ENCODE measurements at places on chromosomes 3 and 15. TPM values are rescaled to one million over a fixed set of nuclear protein-coding genes. Genes with fewer than 3 reads are reported as not detected.

- DNase-seq: peak; percentile 53
These were observed 24.0 kb upstream of the TLE3 start for GRCh38 chr15:70121624-70122302.

GRCh38 chr3:105233010-105233409 lies 133.7 kb upstream of the ALCAM start:
- no peak for DNase-seq

DNA sequence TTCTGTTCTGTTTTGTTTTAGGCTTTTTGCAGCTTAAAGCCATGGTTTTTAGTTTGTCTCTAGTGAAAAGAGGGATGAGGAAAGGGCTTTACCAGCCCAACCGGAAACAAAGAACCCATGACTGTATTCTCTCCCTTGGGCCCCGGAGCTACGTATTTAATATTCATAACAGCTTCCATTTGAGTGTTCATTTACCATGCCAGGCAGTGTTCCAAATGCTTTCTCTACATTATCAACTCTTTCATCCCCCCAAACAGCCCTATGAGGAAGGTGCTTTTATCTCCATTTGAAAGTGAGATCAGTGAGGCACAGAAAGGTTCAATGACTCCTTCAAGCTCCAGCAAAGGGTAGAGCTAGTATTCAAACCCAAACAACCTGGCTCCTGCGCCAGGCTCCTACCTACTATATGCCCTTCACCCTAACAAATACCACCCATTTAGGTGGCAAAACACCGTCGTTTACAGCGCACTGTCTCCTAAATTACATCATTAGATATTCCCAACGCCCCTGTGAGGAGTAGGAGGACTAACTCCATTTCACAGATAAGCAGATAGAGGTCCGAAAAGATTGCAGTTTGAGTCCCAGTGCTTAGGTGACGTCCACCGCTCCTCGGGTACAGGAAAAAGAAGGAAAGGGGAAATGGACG lies 27.9 kb downstream of the GTPBP8 start:
- no peak for DNase-seq

DNA sequence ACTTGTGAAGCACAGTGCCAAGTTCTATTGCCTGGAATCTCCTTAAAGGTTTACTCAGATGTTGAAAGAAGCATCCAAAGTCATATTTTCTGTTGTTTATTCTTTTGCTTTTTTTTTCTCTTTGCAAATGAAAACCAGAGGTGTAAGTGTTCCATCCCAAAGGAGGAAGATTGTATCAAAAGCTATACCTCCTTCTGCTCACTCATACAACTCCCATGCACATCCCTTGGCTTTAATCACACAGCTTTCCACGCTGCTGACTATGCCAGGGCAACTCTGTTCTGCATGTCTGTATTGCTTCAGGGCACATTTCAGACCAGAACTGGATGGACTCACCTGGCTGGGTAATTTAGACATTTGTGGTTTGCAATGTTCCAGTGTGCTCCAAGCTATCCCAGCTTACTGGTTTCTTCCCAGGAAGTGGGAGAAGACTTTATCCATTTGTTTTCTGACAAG lies 399.6 kb upstream of the TBL1XR1 start:
- no peak for DNase-seq

- DNase-seq: no peak
These were observed 85.3 kb downstream of the ASB7 start for GRCh38 chr15:100687582-100688141.

DNA sequence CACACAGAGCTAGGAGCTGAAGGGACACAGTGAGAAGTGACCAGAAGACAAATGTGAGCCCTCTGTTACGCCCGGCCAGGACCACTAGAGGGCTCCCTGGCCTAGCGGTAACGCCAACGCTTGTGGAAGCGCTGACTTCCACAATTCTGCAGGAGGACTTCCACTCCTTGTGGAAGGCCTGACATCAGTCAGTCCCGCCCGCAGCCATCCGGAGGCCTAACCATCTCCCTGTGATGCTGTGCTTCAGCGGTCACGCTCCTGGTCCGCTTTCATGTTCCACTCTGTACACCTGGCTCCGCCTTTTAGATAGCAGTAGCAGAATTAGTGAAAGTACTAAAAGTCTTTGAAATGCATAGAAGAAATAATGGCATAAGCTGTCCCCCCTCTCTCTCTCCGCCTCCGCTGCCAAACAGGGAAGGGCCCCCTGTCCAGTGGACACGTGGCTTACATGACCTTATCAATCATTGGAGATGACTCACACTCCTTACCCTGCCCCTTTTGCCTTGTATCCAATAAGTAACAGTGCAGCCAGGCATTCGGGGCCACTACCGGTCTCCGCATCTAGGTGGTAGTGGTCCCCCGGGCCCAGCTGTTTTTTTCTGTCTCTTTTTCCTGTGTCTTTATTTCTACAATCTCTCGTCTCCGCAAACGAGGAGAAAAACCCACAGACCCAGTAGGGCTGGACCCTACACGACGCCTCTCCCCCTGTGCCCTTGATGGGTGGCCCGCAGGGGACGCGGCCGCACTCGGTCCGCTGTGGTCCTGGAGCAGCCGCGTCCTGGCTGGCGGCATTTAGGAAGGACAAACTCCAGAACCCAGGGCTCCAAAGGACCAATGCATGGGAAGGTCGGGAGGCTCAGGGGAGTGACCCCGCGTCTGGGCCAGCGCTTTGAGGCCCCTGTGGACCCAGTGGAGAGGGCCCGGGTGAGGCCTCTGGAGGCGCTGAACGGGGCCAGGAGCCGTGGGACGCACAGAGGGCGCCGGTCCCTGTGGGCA lies 27.0 kb upstream of the RPL32 start:
- peak; percentile 89 for DNase-seq

- DNase-seq: peak; percentile 55
These were observed 136.2 kb downstream of the CHDH start for GRCh38 chr3:53709860-53710674.

- DNase-seq: no peak
These were observed 155.3 kb downstream of the ATP10A start for GRCh38 chr15:25707656-25708365.

GRCh38 chr3:114745322-114746240 lies 401.5 kb downstream of the ZBTB20 start:
- DNase-seq: peak; percentile 45

DNA sequence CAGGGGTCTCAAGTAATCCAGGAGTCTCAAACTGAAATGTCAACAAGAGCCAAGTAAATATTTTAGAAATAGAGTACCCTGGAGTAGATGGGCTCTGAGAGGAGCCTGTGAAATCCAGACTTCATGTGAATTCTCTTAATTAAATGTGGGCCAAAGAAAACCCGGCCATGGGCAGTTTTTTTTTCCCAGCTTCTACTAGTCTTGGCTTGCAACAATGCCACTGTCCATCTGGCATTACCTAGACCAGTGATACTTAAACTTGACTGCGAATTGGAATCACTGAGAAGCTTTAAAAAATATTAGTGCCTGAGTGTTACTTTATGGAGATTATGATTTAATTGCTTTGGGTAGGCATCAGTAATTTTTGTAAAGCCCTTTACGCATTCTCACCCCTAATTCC lies 66.4 kb upstream of the GOLGA6B start:
- no peak for DNase-seq

- DNase-seq: peak; percentile 91
These were observed 5.5 kb downstream of the BMF start for GRCh38 chr15:40102897-40103858.

GRCh38 chr3:9508781-9509180 lies 44.8 kb downstream of the LHFPL4 start:
- no peak for DNase-seq

DNA sequence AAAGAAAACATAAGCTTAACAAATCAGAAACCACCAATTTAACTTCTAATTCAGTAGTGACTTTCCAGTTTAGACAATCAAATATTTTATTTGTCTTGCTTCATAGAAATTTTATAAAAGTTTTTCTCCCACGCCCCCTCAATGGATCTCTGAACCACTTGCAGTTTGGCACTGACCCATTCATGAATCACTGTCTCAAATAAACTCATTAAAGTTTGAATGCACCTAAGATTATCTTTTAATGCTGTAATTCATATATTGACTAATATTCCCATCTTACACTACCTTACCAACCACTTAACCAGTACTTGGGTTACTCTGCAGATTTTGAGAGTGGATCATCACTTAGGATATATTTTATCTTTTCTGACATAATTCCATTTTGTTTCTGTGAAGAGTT lies 880.2 kb downstream of the OTOL1 start:
- DNase-seq: no peak

DNA sequence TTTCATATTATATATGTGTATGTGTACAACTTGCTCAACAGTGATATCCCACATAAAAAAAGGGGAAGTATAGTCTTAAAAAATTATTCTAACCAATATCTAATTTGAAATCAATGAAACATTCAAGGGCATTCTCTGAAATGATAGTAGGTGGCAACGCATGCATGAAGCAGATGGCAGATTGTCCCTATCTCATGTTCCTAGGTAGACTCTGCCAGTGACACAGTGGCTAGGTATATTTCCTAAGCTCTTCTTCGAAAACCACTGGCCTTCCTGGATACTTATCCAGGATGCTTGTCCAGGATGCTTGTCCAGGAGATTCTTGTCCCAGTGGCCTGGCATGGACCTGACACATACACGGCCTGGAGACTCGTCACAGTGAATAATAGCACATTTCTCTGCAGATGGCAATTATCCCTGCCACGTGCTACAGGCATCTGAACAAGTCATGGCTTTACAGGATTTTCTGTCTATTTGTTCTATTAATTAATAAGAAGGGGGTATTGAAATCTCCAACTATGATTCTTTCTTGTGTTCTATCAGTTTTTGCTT lies 54.9 kb downstream of the OCA2 start:
- no peak for DNase-seq

GRCh38 chr3:117104381-117104780 lies 394.8 kb downstream of the TUSC7 start:
- no peak for DNase-seq

DNA sequence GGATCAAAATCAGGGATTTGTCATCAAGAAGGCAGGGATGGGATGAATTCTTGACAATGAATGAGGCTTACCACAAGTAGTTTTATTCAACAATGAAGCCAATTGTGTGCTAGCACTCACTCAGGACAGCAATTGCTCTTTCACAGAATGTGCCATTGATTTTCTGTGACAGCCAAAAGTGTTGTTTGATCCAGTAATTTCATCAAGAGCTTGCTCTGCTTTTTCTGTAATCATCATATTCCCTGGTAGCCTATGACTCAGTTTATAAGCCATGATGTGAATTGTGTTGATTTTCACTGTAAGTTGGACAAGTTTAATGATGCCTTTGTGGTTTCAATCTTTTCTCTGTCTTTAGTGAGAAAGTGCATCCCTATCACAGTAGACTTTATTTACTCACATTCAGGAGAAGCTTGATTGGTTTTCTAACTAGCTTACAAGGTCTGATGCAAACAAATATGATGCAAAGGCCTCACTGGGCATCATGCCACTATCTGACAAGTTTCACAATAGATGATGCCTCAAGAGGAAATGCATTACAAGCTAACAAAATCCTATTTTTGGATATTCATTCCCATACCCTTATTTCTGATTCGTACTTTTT lies 13.6 kb upstream of the CSRNP1 start:
- DNase-seq: peak; percentile 58

- no peak for DNase-seq
These were observed 24.3 kb downstream of the MKRN2OS start for GRCh38 chr3:12521010-12521409.

GRCh38 chr3:156547637-156548036 lies 7.3 kb downstream of the SSR3 start:
- DNase-seq: no peak

GRCh38 chr3:53830944-53831343 lies 15.3 kb downstream of the CHDH start:
- DNase-seq: no peak

DNA sequence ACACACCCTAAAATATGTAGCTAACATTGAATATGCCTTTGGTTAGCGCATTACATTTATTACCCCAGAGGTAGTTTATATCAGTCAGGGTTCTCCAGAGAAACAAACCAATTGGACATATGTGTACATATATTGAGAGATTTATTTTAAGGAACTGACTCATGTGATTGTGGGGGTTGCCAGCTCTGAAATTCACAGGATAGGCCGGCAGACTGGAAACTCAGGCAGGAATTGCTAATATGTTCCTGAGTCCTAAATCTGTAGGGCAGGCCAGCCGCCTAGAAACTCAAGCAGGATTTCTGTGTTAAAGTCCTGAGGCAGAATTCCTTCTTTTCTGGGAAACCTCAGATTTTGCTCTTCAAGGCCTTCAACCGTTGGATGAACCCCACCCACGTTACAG lies 189.7 kb downstream of the CDIN1 start:
- no peak for DNase-seq

DNA sequence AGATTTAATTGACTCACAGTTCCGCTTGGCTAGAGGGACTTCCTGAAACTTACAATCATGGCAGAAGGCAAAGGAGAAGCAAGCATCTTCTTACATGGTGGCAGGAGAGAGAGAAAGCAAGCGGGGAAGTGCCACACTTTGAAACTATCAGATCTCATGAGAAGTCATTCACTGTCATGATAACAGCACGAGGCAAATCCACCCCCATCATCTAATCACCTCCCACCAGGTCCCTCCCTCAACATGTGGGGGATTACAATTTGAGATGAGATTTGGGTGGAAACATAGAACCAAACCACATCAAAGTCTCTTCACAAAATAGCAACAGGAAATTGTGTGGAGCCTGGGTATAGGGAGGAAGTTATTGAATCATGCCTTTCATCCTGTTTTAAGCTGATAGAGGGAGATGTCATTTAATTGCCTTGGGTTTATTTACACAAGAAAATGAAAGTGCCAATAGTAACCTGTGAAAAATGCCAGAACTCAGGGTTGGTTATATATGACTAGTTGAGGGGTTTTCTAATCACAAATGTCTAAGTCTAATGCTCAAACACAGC lies 624.8 kb upstream of the LMCD1 start:
- no peak for DNase-seq

GRCh38 chr3:47852604-47853602 lies 50.0 kb downstream of the DHX30 start:
- DNase-seq: no peak

DNA sequence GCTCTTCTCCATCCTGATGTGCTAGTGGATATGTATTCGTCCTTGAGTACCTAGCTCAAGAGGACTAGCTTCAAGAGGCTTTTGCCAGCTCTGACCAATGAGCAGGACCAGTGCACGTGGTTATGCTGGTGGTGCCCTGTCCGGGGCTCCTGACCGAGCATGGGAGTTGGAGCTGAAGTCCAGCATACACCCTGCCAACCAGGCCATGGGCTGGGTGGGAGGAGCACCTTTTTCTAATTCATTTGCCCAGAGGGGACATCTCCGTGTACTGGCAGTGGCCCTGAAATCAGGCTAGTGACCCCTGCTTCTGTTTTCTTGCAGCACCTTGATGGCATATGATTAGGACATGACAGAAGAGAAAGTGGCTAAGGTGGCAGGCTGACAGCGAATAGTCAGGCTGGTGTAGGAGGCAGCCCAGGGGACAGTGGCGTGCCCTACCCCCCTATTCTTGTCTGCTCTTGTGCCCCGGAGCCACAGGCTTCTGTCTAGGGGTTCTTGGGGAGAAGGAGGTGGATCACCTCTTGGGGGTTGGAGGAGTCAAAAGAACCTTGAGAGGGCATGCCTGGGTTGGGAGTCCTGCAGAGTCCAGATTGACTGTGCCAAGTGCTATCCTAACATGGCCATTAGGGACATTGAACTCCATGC lies 16.5 kb downstream of the PODXL2 start:
- no peak for DNase-seq

Gene CLDN18
- total RNA-seq: 6.7 TPM

Gene CCDC191
- total RNA-seq: 7.2 TPM

Gene SLC12A8
- 49.5 TPM for total RNA-seq

Gene POPDC2
- 53.2 TPM for total RNA-seq

Gene APOD
- total RNA-seq: 51.8 TPM

Gene MED12L
- total RNA-seq: 7.5 TPM

Gene GOLGA8R
- total RNA-seq: 5.8 TPM

Gene CD200
- 10.5 TPM for total RNA-seq
